ENCODE measurements at places on chromosomes 16 and 17.
A peak's percentile ranks its signal among the peaks of the same experiment; 100 is the strongest.

DNA sequence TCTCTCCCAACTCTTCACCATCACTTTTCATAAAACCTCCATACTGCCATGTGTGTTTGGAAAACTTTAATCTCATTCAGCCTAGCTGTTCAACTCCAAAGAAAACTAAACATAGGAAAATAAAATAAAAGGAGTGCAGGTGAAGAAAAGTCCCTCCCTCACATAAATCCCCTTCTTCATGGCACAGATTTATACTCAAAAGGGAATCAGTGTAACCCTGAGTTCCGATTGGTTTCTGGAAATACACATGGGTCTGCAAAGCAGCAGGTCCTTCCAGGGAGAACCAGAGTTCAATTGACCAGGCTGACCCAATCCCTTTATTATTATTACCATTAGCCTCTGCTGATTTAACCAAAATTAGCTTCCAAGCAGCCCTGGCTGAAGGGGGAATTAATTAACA lies 8.9 kb upstream of the HOXB2 start:
- DNase-seq = peak; percentile 7

DNA sequence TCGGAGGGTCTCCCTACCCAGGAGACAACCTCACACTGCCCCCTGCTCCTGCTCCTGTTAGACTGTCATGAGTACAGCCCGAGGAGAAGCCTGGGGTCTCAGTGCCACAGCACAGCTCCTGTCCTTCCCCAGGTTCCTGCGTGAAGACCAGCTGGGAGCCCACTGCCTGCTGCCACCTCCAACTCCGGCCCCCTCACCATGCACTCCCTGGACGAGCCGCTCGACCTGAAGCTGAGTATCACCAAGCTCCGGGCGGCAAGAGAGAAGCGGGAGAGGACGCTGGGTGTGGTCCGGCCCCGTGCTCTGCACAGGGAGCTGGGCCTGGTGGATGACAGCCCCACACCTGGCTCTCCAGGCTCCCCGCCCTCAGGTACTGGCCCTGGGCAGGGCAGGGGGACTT lies 16.2 kb downstream of the GLIS2 start:
- DNase-seq = no peak

DNA sequence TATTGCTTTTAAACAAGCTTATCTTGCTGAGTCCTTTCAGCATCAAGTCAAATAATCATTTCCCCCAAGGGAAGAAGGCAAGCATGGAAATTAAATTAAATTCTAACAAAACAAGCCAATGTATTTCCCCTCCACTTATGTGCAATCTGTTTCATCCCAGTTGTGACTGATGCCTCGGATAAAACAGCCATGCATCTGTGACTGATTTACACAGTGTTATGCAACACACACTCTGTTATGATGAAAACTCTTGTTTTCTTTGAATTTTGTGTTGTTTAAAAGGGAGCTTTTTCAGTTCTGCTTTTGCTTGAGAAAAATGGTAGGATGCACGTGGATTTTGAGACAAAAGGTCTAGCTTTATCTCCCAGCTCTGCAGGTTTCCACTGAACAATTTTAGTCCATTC lies 32.6 kb downstream of the TMEM100 start:
- no peak for DNase-seq

GRCh38 chr16:13994239-13995106 lies 74.5 kb downstream of the ERCC4 start:
- DNase-seq = no peak

DNA sequence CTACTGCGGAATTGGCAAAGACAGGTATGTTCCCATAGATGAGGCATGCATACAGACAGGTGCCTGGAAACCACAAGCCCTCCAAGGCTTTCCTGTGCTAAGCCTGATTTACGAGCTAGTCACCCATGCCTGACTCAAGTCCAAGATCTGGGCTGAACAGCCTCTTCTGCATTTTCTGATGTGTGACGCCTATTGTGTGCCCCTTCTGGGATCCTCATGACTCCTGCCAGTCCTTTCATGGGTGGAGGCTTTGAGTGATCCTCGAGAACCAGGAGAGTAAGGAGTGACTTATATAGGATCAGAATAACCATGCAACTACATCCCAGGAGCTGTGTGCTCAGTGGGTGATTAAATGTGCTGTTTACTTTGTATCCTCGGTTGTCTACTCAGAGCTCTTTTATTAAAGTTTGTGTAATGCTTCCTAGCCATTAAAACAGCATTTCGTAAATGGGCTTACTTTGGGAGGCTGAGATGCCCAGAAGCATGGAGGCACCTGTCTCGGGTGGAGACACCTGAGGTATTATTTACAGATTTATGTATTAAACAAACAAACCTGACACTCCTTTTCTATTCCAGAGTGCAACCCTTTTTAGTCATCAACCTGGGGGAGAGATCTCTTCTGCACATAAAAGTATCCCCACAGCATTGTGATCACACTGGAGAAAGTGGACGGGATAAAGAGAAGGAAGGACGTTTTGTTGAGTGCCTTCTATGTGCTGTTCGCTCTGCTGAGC lies 373.0 kb upstream of the DYNLRB2 start:
- peak; percentile 10 for DNase-seq

DNA sequence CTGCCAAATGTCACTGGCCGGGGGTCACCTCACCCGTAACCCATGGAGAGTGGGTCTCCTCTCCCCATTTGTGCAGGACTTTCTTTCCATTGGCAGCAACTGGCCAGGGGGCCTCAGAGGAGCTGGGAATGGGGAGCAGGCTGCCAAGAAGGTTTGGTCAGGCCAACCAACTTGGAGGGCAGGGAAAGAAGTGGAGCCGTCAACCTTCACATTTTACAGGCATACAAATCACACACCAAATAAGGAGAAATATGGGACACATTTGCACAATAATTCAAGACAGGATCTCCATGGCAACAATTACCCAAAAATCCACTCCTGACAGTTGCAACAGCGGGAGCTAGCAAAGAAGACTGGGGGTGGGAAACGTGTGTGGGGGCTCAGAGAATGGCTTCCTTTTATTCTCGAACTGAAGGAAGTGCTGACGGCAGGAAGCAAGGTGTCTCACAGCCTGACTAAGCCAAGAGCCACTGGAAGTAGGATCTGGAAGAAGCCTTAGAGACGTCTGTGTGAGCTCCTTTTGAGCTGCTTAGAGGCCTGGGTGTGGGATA lies 20.9 kb downstream of the RPRML start:
- no peak for DNase-seq

- DNase-seq = no peak
Observed at GRCh38 chr17:48439110-48439850, 9.3 kb upstream of the SKAP1 start.

DNA sequence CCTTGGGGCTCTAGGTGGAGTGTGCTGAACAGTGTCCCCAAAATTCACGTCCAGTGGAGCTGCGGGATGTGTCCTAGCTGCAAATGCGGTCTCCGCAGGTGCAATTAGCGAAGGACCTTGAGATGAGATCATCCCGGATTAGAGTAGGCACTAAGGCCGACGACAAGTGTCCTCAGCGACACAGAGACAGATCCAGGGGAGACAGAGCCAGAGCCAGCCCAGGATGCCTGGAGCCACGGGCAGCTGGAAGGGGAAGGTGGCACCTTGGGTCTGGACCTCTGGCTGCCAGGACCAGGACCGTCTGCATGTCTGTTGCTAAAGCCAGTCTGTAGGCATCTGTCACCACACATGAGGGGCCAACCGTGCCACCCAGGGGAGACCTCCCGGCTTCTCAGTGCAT lies 24.5 kb downstream of the SLC7A5 start:
- DNase-seq = no peak

DNA sequence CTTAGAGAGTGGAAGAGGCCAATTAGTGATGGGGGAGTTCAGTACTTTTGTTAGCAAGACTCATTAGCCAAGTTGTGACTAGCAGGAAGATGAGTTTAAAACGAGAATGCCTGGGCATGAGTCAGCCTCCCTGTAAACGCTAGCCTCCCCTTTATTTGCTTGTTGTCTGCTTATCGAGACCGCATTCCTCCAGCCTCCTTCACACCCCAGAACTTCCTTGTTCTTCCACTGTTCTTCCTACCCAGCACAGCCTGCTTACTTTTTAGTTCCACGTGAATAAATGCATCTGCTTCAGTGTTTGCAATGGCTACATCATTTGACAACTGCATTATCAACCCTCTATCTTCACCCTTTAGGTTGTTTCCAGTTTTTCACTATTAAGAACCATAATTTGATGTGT lies 20.2 kb upstream of the OR3A1 start:
- DNase-seq = no peak

DNA sequence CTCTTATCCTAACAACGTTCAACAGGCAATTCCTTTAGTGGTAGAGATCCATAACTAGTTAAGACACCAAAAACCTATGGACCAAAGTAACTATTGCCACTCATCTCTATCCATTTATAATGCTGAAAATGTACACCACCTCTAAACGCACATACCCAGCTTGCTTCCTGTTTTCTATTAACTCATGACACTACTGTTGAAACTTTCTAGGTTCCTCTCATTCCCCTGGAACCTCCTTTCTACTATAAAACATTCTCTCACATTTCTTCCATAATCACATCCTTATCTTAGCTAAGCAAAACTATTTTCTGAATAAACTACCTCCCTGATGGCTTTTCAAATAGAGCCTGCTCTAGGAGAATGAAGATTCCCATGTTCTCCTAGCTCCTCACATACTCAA lies 42.9 kb upstream of the KSR1 start:
- no peak for DNase-seq

- no peak for DNase-seq
Observed at GRCh38 chr17:5695480-5695879, 111.2 kb upstream of the NLRP1 start.

GRCh38 chr16:50925758-50926357 lies 184.0 kb downstream of the CYLD start:
- no peak for DNase-seq

- no peak for DNase-seq
Observed at GRCh38 chr17:78128551-78129350, at the start of gene TMC6. Gene TMC6 (minus strand): TSS chr17:78128755. CDS start chr17:78126832, 1,923 bp downstream.

GRCh38 chr17:15934866-15935265 lies 10.1 kb upstream of the ADORA2B start:
- no peak for DNase-seq

DNA sequence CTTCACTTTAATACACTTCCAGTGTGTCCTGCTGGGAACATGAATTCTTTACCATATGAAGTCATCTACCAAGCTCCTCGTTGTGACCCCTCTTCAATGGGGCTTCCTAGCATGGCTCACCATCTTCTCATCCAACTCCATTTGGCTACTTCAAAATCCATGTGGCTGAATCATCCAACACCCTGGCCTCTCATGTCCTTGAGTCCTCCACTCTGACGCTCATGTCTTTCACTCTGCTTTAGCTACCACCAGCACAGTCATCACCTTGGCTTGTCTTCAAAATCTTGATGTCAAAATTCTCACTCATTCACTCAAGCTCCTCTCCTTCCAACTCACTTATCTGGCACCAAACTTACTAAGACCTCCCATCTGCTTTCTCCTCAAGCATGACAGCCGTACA lies 35.8 kb downstream of the AMFR start:
- no peak for DNase-seq

DNA sequence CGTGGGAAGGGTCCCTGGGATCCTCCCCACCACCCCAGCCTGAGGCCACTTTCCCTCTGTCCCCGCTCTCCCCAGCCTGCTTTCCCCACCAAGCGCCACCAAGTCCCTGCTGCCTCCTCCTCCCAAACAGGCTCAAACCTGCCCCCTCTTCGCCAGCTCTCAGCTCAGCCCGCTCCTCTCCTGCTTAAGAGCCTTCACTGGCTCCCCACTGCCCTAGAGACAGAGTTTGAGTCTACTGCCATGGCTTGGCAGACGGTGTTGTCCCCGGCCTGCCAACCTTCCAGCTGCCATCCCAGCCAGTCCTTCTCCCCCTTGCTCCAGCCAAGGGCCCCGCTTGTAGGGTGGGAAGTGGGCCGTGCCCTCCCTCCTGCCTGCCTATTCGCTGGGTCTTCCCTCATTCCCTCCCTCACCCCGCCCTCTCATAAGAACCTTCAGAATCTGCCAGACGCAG lies 11.1 kb downstream of the IL4R start:
- DNase-seq = no peak

- DNase-seq = no peak
Observed at GRCh38 chr17:59277031-59277430, 54.4 kb upstream of the YPEL2 start.

- DNase-seq = no peak
Observed at GRCh38 chr16:66427036-66427860, at the start of gene BEAN1. Gene BEAN1 (plus strand): TSS chr16:66427295. CDS start chr16:66437677, 10,382 bp downstream.

DNA sequence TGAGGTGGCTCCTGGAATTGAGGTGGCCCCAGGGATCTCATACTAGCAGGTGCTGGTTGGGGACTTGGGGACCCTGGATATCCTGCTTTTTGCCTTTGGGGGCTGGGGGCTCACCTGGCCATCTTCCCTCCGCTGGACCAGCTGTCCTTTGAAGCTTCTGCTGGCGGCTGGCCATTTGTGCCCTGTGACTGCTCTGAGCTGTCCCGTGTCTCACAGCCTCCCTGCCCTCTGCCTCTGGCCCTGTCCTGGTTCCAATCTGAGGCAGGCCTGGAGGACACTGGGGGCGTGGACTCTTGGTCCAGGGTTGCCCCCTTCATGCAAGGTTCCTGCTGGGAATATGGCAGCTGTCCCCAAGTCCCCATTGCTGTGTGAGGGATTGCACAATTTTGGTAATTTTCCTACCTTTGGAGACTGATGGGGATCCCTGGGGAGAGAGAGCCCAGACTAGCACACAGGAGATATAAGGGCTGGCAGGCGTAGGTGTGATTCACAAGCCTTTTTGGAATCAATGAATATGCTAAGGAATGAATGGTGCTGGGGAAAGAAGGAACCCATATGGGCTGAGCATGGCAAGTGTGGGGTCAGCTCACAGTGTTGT lies 19.2 kb downstream of the ADCY7 start:
- DNase-seq = no peak

DNA sequence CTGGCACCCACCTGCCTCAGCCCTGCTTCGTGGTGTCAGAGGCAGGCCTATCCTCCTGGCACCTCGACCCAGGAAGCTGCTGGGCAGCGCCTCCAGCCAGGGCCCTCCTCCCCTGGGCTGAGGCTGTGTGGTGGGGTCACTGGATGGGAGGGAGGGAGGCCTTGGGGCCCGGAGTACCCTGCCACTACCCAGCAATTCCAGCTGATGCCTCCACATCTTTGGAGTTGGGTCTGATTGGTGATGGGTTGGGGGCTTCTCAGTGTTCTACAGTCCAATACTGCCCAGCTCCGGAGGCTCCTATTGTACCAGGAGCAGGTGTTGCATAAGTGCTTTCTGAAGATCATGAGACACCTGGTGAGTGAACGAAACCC lies 48.0 kb downstream of the USP22 start:
- no peak for DNase-seq

DNA sequence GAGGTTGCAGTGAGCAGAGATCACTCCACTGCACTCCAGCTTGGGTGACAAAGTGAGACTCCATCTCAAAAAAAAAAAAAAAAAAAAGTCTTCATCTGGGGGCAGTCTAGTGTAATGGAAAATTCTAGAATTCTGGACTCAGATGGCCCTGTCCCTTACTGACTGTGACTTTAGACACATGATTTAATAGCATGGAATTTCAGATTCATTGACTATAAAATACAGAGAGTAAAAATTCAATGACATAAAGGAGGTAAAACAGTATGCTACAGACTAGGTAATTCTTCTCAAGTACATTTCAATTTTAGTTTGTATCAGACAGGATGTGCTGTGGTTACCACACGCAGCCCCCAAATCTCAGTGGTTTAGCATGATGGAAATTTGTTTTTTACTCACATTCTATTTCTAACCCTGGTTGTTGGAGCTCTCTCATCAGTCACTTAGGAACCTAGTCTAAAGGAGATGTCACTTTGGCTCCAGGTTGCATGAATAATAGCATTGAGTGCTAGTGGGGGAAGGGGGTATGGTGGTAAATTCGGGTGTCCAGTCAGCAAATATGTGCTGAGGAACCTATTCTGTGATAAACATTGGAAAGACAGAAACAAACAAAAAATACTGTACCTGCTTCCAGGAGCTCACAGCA lies 444.0 kb downstream of the XYLT1 start:
- DNase-seq = no peak

All from large intestine (tissue), 12 donors.